ENCODE measurements at places on chromosomes 6 and 20.

DNA sequence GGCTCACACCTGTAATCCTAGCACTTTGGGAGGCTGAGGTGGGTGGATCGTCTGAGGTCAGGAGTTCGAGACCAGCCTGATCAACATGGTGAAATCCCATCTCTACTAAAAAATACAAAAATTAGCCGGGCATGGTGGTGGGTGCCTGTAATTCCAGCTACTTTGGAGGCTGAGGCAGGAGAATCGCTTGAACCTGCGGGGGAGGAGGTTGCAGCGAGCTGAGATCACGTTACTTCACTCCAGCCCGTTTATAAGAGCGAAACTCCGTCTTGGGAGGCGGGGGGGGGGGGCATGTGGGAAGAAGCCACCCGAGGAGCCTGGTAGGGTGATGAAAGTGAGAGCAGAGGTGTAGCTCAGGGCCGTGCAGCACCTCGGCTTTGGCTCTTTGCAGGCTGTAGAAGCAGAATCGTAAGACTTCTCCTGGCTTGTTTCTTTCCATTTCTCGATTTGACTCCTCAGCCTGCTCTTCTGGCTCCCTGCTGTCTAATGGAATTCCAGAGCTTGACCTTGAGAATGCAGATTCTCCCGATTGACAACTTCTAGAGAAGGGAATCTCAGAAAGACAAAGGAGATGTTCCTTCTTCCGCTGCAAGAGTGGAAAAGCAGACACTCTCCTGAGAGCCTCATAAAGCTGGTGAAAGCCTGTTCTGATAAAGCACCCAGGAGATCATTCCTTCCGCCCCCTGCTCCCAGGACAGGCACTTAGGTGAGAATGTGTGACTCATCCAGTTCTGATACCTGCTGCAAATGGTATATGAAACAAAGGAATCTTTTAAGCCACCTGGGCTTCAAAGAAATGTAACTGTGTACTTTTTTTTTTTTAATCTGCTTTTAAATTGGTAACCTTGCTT lies 26.0 kb upstream of the PPP1R16B start:
- DNase-seq: no peak

DNA sequence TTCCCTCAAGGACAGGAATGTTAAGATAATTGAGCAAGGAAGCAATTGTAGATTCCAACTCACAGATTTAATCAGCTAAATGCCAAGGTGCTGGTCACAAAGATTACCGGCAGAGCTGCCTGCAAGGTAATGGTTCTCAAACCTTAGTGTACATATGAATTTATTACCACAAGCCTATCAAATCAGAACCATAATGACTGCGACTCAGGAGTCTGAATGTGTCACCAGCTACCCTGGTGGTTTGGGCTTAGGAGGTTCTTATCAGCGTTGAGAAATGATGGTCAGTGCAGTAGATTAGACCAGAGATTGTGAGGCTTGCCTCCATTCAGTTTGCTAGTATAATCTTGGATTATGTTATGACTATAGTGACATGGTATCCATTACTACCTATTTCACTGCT lies 78.9 kb downstream of the MTFR2 start:
- no peak for DNase-seq

- no peak for DNase-seq
These were observed 96.0 kb downstream of the HFE start for GRCh38 chr6:26183237-26183580.

DNA sequence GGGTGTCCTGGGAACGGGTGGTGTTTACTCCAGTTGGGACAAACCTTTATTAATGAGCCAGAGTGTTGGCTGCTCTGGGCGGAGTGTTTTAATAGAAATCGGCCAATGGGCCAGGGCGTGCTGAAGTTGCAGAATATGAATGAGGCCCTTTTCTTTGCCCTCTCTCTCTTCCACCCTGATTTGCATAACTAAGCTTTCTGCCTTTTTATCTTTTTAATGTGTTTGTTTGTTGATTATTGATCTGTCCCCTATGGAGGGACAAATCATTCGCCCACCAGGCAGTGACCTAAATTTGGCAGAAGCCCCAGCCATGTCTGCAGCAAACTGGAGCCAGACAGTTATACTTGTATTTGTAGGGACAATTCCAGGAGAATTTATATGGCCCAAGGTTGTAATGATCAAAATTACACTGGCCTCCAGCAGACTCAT lies 420.9 kb downstream of the PREX1 start:
- no peak for DNase-seq

GRCh38 chr6:152458648-152459644 lies 178.2 kb downstream of the SYNE1 start:
- no peak for DNase-seq

DNA sequence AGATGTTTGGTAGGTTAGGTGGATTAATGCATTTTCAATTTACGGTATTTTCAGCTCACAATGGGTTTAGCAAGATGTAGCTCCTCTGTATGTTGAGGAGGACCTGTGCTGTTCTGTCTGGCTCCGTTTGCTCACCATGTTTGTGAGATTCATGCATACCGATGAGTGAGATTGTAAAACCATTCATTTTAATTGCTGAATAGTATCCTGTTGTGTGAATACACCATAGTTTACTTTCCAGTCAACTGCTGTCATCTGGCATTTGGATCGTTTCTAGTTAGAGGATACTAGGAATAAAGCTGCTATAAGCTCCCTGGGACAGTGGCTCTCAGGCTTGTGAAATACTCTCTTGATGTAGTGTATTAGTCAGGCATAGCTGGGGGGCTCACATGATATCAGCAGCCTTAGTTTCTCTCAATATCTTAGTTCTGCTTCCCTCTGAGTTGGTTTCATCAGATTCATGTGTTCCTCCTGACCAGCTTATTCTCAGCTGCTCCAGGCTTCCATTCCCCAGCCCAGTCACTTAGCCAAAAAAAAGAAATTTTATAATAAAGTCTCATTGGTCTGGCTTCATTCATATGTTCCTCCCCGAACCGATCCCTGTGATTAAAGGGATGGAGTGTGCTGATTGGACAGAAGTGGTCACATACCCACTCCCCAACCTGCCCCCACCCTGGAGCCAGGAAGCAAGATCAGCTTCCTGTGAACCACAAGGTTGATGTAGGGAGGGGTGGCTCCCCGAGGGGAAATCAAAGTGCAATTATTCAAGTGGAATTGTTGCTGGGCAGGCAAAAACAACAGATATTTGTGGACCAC lies 10.9 kb upstream of the B4GALT5 start:
- DNase-seq: peak; percentile 71

DNA sequence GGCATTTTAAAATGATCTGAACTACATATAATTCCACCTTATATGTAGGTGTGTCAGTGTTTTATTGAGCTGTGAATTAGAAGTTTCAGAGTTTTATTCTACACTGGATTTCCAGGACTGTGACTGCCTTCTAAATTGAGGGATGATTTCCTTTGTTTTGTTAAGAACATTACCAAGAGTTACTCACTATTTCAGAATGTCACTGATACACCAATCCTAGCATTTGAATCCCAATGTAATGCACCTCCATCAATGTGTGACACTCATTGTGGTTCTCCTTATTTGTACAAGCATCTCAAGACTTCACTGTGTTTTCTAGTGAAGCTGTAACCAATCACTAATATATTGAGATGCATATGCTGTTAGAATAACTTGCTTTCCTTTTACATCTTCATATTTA lies 86.8 kb downstream of the PLCB1 start:
- no peak for DNase-seq

DNA sequence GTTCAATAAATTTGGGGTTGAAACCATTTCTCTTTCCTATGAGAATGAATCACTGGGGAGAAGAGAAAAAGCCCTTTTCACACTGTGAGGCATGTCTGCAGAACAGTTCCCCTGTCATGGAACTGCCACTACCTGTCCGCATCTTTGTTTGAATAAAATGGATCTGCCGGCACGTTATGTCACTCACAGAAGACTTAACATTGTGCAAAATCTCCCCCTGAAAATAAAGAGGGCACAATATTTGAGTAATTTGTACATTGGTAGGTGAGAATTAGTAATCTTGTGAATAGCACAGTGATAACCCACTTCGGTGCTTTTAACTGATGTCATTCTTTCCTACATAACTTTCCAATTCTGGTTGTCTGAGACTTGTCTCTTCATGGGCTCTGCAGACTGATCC lies 804.0 kb downstream of the C6orf118 start:
- no peak for DNase-seq

DNA sequence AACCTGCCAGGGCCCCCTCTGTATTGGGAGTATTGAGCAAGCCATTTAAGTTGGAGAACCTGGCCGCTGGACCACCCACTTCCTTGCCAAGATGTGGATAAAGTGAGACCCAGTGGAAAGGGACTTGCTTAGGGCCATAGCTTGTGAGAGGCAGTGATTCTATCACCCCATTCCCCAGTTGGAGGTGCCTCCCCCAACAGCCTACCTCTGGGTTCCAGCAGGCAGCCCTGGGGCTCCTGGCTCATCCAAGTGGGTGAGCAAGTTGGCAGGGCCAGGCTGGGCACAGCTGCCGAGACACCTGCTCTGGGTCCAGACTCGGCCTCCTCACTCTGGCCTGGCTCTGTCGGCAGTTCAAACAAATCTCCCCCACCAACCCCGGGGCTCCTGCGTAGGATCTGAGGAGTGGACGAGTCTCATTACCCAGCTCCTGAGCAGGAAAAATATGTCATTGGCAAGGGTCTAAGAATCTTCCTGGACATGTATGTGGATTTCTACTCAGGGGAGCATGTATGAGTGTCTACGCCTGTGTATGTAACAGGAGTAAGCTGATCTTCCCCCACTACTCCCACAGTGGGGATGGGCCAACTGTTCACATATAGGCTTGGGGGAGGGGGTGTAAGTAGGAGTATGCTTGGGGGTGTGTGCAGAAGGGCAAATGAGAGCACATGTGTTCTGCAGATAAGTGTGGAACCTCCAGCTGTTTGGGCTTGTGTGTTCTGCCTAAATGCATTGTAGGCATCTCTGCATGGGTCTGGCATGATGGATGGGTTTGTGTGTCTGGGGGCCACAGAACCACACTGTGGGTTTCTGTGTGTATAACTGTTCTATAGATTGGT lies 1.9 kb downstream of the ID1 start:
- DNase-seq: no peak

GRCh38 chr20:11204926-11205768 lies 531.3 kb upstream of the JAG1 start:
- peak; percentile 59 for DNase-seq

- peak; percentile 53 for DNase-seq
These were observed 670 bp downstream of the NCOA5 start for GRCh38 chr20:46089167-46089416.

DNA sequence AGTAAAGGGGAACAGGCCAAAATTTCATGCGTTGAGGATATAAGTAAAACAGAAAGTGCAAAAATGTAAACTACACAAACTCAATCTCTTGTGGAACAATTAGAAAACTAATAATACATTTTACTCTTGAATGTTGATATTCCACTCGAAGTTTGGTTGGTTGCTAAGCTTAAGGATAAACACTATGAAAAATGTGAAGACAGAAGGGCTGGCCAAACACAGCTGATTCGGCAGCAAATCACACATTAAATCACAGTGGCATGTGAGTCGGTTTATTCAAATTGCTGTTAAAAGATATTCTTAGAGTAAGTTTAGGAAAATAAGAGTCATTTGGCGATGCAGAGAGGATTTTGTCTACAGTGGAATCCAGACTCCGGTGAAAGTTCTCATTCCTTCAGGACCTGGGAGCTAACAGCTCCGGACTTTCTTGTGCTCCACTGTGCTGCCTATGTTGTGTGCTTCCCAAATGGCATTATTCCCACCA lies 1.4 kb upstream of the EPM2A start:
- DNase-seq: no peak

DNA sequence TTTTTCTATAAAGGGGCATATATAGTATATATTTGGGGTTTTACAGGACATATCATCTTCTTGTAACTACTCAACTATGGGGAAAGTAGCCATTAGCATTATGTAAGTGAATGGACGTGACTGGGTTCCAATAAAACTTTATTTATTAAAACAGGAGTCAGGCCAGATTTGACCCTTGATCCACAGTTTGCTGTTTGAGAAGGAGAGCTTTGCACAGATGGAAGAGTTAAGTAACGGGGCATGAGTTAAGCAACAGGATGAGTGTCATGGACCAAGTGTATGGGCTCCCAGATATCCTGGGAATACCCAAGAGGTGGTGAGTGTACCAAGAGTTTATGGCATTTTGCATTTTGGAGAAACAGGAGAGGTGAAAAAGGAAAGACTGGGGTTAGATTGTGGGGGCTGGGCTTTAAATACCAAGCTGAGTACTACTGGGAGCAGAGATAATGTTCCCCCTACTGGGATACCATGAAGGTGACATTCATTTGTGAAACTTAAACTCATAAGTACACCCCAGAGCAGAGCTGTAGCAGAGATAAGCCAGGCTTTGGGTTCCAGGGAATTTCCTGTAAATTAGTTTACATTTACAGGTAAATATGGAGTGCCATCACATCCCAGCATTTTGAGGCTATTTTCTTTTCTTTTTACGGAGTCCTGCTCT lies 18.5 kb upstream of the SCUBE3 start:
- no peak for DNase-seq

DNA sequence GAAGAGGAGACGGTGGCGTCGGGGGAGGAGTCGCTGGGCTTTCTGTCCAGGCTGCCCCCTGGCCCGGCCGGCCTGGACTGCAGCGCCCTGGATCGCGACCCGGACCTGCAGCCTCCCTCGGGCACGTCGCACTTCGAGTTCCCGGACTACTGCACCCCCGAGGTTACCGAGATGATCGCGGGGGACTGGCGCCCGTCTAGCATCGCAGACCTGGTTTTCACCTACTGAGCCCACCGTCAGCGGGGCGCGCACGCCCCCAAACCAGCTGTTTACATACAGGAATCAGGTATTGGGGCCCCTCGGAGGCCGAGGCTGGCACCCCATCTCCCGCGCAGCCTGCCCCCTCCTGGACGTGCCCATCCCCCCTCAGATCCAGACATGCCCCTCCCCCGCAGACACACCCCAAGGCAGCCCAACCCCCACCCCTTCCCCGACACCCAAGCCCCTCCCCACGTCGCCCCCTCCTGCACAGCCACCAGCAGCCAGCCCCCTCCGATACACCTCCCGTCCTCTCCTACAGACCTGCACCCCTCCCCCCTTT lies 1.4 kb downstream of the SOX12 start:
- DNase-seq: no peak

- DNase-seq: no peak
These were observed at the start of gene AGER for GRCh38 chr6:32184084-32184640. Gene AGER, minus strand, starts transcription at chr6:32184253. Its CDS starts 31 bp downstream, at chr6:32184222.

DNA sequence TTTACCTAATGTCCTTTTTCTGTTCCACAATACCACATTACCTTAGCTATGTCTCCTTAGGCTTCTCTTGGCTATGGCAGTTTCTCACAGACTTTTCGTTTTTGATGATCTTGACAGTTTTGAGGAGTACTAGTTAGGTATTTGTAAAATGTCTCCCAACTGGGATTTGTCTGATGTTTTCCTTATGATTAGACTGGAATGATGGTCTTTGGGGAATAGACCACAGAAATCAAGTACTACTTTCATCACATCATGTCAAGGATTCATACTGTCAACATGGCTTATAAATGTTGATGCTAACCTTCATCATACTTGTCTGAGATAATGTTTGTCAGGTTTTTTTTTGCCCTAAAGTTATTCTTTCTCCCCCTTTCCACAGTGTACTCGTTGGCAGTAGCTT lies 78.2 kb upstream of the FOXO3 start:
- DNase-seq: no peak

DNA sequence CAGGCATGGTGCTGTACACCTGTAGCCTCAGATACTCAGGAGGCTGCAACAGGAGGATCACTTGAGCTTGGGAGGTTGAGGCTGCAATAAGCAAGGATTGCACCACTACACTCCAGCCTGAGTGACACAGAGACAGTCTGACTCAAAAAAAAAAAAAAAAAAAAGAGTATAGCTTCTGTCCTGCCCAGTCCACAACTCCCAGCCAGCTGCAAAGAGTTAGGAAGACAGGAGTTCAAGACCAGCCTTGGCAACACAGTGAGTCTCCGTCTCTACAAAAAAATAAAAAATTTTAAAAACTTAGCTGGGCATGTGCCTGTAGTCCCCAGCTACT lies 28.3 kb upstream of the TLDC2 start:
- DNase-seq: no peak

Data from inflammatory macrophage treated with lipopolysaccharide for 1 hour (primary cell).